T47D (cell line): ENCODE measurements at places on chromosomes 3 and 15.

GRCh38 chr3:158896729-158897128 lies 94.9 kb downstream of the MFSD1 start:
- no peak for DNase-seq

GRCh38 chr15:94538280-94538679 lies 306.9 kb downstream of the MCTP2 start:
- no peak for DNase-seq

- DNase-seq, result no peak
Observed at GRCh38 chr3:157279237-157279636, 119.3 kb upstream of the CCNL1 start.

DNA sequence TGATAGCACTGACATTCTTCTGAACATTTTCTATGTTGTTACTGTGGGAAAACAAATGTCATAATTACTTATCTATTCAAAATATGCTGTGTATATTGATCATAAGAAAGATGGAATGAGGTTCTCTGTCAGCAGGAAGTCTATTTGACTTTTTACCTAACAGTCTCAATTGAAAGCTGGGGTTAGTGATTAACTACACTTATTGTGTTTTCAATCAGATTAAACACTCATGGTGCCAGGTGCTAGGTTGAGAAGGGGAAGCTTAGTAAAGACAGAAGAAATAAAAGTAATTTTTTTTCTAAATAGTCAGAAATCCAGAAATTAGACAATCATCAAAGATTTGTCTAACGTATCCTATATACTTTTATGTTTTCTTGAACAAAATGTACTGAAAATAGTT lies 281.0 kb upstream of the NR2E3 start:
- DNase-seq, result no peak

- peak; percentile 37 for DNase-seq
Observed at GRCh38 chr3:52704611-52705437, 767 bp downstream of the GLT8D1 start.

DNA sequence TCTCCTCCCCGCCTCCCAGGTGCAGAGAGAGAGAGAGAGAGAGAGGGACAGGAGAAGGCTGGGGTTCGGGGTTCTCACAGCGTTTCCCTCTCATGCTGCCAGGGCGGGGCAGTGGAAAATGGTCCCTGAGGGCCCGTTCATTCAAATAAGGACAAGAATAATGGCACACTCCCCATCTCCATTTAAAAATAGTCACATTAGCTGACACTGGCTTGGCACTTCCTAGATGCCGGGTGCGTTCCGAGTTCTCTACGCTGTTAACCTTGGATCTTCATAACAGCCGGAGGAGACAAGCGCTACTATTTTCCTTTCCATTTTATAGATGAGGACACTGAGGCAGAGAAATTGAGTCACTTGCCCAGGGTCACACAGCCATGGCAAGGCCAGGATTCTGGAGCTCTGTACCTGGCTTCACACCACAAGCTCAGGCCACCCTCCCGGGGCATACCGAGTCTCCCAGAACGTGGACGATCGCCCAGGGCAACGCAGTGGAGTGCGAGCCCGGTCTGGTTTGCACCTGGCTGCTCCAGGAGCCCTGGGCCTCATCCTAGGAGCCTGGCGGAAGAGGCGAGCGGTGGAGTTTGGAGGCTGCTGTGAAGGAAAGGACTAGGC lies 608 bp upstream of the SLC6A6 start:
- no peak for DNase-seq

DNA sequence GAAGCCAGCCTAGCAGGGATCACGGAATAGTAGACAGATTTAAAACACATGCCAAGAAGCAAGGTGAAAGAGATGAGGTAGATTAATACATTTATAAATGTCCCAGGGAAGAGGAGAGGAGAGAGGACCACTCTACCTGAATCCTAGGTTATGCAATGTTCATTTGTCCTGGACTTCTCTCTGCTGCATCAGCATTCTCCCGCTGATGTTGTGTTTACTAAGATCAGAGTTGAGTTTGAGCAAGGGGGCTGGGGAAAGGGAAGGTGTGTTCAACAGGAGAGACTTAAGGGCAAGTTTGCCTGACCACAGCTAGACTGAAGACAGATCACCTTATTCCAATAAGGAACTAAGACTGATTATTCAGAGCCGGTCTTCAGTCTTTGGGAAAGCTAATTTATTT lies 1.1 kb upstream of the KPNA1 start:
- no peak for DNase-seq

DNA sequence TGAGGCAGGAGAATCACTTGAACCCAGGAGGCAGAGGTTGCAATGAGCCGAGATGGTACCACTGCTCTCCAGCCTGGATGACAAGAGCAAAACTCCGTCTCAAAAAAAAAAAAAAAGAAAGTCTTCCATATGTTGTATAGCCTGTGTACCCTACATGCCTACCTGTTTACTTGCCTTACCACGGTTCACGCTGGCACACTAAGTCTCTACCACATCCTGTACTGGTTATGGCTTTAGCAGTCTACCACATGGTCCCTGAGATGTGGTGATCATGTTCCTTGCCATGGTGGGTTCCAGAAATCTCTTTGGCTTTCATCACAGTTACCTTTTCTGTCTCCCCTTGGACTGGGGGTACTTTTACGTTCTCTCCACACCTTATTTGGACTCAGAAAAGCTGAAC lies 63.8 kb upstream of the TBC1D5 start:
- no peak for DNase-seq

GRCh38 chr15:86337071-86337470 lies 257.4 kb downstream of the AGBL1 start:
- no peak for DNase-seq

- no peak for DNase-seq
Observed at GRCh38 chr15:71325481-71325880, 210.2 kb downstream of the THSD4 start.

- DNase-seq, result peak; percentile 47
Observed at GRCh38 chr3:101809178-101810021, 30.4 kb downstream of the NXPE3 start.

GRCh38 chr3:42247576-42248027 lies 18.4 kb downstream of the CCK start:
- peak; percentile 80 for DNase-seq

GRCh38 chr3:188819939-188820338 lies 351.8 kb upstream of the TPRG1 start:
- no peak for DNase-seq

- DNase-seq, result no peak
Observed at GRCh38 chr3:159977295-159977694, 11.3 kb upstream of the IL12A start.

DNA sequence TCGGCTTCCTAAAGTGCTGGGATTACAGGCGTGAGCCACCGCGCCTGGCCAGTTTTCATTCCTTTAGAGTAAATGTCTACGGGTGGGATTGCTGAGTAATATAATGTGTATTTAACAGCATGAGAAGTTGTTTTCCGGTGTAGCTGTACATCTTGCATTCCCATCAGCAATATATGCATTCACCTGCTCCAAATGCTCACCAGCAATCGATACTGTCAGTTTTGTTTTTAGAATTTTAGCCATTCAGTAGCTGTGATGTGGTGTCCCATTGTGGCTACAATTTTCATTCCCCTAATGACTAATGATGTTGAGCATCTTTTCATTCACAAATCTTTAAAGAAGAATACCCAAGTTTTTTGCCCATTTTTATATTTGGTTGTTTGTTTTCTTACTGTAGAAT lies 134.8 kb upstream of the RGMA start:
- no peak for DNase-seq
